ENCODE measurements at places on chromosomes 1 and 21.
A peak's percentile ranks its signal among the peaks of the same experiment; 100 is the strongest.

GRCh38 chr1:239287296-239287695 is 99.1 kb upstream of the CHRM3 start:
- no peak for DNase-seq

- no peak for DNase-seq
Measured at GRCh38 chr1:108960719-108961118, 2.6 kb downstream of the CLCC1 start.

- no peak for DNase-seq
Measured at GRCh38 chr1:165344198-165344597, 12.3 kb downstream of the LMX1A start.

DNA sequence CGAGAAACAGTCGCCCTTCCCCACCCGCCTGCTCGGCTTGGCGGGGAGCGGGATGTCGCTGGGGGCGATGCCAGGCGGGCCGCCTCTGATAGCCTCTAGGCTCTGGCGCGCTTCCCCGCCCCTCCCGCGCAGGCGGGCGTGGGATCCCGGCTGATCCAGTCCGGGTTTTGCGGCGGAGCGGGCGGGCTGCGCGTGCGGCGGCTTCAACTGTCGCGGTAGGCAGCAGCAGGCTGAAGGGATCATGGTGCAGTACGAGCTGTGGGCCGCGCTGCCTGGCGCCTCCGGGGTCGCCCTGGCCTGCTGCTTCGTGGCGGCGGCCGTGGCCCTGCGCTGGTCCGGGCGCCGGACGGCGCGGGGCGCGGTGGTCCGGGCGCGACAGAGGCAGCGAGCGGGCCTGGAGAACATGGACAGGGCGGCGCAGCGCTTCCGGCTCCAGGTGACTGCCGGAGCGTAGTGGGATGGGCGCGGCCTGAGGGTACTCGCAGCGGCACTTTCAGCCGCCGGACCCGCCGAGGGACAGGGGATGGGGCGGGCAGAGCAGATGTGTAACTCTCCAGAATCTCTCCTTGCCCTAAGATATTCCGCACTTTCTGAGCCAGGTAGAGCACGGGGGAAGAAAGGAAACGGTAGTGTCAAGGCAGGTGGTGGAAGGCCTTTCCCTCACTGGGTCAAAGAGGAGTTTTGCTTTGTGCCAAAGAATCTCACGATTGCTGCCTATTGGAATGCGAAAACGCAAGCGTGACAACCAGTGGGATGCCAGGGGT is at the start of gene FAAH:
Gene FAAH, plus strand, starts transcription at position 210 of the 764 bp plus-strand sequence. Its CDS starts 32 bp downstream, at position 242.
- no peak for DNase-seq

DNA sequence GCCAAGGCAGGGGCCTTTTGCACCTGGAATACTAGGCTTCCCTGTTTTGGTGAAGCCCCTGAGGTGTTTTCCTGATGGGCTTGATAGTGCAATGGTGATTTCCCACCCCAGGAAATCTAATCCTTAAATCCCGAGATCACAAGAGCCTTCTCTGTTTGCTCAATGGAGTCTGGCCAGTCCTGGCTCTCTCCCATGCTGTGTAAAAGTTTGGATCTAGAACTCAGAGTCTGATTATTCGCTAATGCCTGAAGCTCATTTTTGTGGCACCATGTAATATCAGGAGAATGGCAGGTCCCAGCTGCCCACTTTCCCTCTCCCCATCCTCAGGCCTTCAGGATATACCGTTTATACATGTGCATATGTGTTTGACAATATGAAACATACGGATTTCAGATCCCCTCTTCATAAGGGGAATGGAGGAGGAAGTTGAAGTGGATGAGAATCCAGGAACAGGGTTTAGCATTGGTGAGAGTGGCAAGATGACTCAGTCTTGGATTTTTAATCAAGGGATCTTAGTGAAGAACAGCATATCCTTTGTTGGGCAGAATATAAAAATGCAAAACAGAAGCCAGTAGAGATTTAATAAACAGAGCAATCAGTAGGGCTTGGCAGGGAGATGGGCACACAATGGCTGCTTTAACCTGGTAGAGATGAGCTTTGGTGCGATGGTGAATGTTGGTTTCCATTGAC is 62.1 kb downstream of the CLIC6 start:
- no peak for DNase-seq

DNA sequence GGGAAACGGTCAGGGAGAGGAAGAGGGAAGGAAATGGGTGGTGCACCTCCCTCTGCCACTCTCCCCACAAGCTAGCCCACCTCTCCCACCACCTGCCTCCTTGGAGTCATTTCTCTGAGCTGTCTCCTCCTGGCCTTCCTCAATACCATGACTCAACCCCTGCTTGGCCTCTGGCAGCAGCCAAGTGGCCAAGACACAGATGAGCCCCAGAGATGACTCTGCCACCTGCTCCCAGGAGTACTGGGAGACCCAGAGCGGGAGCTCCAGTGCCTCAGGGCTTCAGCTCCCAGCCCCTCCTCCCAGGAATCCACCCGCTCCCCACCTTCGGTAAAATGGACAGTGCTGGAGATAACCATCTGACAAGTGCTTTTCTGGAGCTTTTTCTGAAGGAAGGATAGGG is 2.6 kb downstream of the S100A16 start:
- no peak for DNase-seq

GRCh38 chr1:234771642-234772344 is 161.8 kb upstream of the IRF2BP2 start:
- DNase-seq: no peak

GRCh38 chr21:32772281-32773047 is 909 bp upstream of the PAXBP1 start:
- peak; percentile 11 for DNase-seq

- no peak for DNase-seq
Measured at GRCh38 chr1:167418391-167418790, 99.9 kb downstream of the CD247 start.

DNA sequence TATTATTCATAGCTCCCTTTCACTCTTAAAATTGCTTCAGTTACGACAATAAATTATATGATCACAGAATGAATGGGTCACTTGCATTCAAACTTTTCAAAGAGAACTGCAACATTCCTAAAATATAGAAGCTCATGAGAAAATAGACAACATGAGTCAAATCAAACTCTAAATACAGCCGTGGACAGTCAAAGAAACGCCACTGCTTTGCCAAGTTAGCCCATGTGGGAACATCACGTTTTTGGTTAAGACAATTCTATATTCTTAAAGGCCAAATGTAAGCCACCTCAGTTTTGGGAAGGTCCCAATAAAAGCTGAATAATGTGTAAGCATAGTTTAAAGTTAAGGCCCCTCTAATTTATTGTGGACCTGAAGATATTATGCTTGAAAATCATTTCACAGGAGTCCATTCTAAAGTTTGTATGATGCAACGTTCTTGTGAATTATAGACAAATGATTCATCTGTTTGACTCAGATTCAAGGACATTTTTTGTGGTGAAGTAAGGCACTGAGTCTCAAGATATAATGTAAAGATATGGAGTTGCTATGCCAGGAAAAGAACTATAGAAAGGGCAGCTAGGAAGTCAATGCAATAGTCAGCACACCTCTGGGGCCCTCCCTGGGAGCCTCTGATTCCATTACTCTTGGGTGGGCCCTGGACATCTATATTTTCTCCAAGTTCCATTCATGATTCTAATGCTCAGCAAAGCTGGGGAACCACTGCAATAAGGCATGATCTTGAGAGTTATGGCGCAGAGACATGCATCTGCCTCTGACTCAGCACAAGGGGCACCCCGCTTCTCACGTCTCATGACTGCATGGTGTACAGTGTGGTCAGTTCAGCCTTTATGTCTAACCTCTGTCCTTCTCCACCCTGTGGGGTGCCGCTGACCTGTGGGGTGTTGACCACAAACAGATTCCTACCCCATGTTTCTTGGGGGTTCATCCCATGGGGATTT is 33.9 kb downstream of the ETS2 start:
- no peak for DNase-seq

- no peak for DNase-seq
Measured at GRCh38 chr1:114286179-114286578, 132.5 kb upstream of the SYT6 start.

DNA sequence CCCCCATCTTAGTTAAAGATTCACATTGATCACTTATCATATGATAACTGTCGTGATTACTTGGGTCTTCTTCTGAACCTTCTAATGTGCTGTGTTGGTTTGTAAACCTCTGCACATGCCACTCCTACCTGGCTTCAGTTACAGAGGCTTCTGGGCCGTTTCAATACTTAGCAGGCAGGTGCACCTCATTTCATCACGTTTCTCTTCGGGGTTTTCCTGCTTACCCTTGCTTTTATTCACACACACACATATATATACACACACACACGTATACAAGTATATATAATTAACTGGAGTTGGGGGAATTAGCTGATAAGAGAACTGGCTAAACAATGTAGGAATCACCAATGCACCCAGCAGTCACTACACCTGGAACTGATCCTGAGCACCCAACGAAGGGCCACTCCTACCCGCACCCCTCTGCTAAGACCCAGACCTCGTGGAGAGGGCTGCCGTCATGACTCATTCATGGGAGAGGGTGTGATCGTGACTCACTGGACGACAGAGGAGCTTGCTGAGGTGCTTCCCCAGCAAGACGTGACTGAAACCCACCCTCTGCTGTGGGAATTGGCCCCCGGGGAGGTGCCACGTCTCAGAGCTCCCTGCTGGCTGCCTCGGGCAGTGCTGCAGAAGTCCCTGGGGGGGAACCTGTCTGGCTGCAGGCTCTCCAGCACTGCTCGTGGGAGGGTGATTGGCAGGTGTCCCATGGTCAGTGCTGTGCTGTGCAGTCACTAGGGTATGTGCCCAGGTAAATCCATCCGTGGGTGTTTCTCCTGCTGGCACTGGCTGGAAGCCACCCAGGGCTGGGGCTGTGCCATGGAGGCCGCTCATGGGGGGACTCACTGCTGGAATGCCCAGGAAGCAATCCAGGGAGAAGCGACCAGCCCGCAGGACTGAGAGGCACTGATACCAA is 166.6 kb downstream of the DYRK1A start:
- DNase-seq: no peak
